ENCODE measurements at places on chromosomes 6 and 20. TPM values are rescaled to one million over a fixed set of nuclear protein-coding genes. Genes with fewer than 3 reads are reported as not detected.

DNA sequence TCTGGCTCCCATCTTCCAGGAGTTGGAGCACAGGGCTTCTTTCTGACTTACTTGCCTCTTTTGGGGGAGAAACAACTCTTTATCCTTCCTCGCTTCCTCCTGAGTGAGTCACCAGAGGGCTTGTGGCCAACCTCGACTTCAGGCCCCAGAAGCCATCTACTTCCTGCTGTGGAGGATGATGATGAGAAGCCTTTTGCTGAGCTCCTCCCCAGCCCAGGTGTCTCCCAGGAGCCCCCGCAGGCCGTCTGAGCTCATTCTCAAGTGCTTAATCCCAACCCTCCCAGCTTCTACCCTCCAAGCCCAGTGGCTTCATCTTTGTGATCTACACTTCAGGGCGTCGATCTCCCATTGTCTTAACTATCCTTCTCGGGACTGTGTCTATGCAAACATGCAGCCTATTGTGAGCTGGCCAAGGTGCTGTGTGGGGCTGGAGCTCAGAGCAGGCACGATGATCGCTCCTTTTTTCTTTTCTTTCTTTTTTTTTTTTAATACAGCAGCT lies 27.9 kb downstream of the SDCBP2 start:
- no peak for DNase-seq

GRCh38 chr20:24756292-24757025 lies 192.6 kb upstream of the CST7 start:
- DNase-seq: no peak

DNA sequence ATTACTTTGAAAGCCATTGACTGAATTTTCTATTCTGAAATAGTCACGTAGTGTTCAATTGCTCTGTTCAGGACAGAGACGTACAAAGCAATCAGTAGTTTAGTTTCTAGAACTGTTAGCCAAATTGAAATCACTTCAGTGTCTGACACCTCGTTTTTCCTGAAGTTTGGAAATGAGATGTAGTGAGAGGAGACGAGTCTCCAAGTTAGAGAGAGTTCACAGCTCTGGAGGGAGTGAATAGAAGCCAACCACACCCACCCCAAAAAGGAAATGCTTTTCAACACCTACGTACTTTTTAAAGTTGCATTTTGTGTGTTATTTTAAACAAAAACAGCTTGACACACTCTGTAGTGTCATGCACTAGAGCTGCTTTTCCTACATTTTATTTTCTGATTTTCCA lies 296.0 kb downstream of the ADGRG6 start:
- DNase-seq: no peak

AURKA gene
- 16.9 TPM for polyA plus RNA-seq

RAD21L1 gene
- not detected for polyA plus RNA-seq

GRCh38 chr6:33073431-33073871 lies at the start of gene HLA-DPA1:
Gene HLA-DPA1, minus strand, starts transcription at chr6:33073649.
- DNase-seq: no peak

DNA sequence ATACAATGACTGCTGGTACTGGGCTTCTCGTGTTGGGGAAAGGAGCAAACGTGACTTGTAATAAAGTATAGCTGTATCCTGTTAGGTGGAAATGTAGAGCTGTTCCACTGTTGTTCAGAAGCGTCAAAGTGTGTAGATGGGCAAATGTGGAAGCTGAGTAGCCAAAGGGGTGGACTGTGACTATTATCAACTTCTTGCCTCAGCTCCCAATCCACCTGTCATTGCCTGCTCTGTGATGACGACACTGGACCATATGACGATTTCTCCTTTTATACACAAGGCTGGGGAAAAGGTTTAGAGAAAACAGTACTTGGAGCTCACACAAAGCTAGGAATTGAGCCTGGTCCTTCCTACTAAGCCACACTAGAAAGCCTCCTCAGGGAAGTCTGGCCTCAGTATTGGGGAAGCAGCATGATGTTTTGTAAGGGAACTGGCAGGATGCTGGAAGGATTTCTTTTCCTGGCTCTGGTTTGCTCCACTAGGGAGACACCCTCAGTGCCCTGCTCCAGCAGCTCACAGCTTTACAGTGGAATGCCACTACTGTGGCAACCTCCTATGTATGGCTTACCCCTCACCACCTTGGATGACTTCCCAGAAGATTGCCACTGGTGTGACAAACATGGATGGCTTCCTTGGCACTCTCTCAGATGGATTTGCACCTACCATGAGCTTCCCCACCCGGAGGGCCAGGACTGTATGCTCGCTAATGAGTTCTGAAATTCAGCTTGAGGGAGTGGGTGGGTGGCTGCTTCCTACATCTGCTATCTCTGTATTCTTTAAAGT lies 20.0 kb downstream of the CD164 start:
- no peak for DNase-seq

Measured in renal pelvis (tissue), 12 donors.